NCI-H187 treated with DMSO at 0.1 percent for 48 hours (cell line): ENCODE measurements at places on chromosomes 7 and 10.

GRCh38 chr10:46329690-46330016, 42.9 kb downstream of the ANTXRL start:
- no peak for DNase-seq

DNA sequence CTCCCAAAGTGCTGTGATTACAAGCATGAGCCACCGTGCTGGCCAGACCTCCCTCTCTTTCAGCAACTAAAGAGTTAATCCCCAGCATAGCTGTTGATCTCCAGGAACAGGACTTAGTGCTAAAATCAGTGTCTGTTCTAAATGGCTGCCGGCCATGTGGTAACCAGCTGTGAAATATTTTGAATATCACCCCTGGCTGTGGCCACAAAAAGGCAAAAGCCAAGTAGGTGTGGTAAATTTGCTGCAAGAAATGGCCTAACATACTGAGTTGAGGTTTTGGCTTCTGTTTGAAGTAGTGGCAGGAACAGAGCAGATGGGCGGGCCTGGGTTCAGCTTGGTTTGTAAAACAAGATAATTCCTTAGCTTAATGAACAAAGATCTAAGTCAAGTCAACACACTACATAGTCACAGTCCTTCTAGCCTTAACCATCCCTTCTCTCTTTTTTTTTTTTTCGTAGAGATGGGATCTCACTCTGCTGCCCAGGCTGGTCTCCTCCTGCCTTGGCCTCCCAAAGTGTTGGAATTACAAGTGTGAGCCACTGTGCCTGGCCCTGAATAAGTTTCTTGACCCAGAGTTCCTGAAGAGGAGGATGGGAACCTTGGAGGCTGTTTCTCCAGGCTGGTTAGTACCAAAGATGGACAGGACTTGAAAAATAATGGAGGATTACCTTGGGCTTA, 22.7 kb upstream of the AGFG2 start:
- DNase-seq = no peak

DNA sequence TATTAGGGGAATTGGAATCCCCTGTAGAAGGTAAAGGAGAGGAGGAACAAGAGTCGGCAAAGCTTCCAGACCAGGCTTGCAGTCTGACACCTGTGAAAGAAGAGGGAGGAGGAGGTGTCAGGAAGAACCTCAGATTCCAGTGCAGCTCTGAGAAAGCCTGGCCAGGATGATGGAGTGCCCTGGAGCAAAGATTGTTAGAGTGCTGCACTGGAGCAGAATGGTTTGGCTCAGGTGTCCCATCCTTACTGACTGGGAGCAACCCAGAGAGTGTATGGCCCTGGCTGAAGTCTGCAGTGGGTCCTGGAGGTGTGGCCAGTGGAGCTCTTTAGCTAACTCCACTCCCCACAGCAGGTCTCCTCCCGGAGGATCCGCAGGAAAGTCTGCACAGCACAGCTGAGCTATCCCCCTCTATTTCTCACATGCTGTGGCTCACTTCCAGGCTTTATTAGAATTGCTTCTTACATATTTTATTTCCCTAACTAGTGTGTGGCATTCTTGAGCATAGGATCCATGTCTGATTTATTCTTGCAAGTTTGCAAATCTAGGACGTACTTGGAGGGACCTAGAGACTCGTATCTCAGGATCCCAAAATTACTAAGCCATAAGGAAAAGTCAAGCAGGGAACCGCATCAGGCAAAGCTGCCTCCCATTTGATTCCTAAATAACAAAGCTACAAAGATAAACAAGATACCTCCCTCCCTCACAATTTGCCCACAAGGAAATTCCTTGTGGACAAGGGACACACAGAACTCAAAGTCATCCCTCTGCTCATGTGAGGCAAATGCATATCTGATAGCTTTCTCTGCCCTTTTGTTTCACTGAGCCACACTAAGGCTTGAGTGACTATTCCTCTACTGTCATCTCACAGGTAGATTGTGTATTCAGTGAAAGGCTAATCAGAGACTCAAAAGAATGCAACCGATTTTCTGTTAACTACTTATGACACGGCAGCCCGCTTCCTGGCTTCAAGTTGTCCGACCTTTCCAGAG, 58.8 kb downstream of the VIM start:
- no peak for DNase-seq

DNA sequence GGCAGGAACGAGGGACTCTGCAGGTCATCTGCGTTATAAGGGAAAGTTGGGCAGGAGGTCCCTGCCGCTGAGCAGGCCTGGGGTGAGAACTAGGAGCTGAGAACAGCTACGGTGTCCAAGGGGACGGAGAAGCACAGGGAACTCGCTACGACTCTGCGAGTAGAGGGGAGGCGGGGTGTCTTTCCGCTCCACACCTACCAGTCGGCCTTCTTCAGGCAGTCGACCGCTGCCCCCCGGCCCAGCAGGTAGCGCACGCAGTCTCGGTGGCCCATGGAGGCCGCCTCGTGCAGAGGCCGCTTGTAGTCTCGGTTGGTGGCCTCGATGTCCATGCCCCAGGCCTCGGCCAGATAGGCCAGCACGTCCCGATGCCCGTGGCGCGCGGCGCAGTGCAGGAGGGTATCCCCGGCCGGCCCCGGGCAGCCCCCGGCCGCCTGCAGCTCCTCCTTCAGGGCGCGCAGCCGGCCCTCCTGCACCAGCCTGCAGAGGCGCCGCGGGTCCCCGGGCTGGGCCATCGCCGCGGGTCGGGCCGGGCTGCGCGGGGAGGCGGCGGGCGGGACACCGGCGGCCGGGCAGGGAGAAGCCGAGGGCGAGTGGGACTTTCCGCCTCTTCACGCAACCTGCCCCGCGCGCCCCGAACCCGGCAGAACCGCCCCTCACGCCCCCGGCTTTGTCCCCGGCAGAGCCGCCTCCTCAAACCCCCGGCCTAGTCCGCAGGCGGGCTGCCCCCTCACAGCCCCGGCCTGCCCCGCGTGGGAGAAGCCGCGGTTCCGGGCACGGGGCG, 660 bp downstream of the ANKRD16 start:
- DNase-seq = no peak

- DNase-seq = no peak
Observed at GRCh38 chr10:4494551-4494950, 331.5 kb upstream of the AKR1E2 start.
